ENCODE measurements at places on chromosomes 2 and 18.

GRCh38 chr2:168705534-168706470 is 96.6 kb upstream of the NOSTRIN start:
- no peak for DNase-seq

DNA sequence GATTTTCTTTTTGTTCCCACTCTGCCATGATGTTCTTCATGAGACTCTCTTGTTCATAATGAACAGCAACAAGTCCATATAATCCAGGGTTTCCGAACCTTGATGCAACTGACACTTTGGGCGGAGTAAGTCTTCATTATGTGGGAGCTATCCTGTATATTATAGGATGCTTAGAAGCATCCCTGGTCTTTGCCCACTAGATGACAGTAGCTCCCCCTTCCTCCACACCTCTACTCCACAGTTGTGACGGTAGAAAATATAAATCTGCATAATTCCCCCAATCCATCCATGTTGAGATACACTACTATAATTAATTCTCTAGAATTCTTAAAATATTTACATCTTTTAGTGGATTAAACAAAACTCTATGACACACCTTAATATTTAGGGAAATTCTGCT is 482.2 kb upstream of the CELF4 start:
- DNase-seq: no peak

DNA sequence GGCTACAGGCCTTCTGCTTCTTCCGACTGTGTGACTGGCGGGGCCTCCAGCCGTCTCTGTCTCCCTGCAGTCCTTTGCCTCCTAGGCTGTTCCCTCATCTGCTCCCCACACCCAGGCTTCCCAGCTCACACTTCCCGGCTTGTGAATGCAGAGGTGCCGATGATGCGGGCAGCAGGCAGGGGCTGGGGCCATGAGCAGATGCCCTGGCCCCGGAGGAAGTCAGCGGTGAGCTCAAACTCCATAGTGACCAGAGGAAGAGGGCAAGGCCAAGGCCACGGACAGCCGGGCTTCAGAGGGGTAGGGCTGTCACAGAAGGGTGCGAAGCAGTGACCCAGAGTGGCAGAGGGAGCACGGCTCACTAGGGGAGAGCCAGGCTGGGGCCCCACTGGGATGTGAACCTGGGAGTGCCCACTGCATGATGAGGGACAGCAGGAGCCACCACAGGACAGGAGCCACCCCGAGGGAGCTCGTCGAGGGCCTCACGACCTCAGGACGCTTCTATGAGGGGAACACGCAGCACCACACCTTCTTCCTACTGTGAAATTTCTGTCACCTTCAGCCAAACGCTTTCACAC is 515.9 kb downstream of the EIPR1 start:
- DNase-seq: no peak

DNA sequence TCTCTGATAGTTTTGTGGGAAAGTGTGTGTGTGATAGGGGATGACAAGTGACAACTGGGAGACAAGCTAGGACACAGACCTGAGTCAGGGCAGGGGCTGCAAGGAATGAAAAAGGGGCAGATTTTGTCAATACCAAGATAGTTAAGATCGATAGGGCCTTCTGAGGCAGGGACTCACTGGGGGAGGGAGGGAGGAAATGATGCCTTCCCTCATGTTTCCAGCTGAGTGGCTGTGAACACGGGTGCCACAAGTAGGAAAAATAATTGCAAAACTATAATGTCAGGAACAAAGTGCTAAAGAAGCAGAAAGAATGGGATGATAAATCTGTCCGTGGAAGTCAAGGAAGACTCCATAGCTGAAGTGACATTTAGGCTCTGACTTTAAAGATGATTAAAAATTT is 24.2 kb downstream of the CDH2 start:
- no peak for DNase-seq

DNA sequence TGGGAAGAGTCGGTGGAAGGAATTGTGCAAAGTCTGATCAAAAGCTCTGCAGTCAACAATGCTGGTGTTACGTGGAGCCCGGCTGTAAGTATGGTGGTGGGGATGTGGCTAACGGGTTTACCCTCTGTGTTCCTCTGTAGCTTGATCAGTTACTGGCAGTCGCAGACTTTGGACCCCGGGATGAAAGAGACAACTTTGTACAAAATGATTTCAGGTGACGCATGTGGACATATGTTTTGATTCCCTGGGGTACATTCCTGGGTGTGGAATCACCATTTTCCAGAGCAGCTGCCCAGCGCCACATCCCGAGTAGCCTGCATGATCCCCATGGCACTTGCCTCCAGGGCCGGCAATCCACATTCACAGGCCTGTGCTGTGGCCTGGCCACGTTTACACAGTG is 9.8 kb downstream of the RBFA start:
- no peak for DNase-seq

Data from stimulated activated CD4-positive, alpha-beta T cell treated with anti-CD3 and anti-CD28 coated beads, TNF-alpha, amount 100 ng/mL, for 48 hours (primary cell).